IMR-90 (cell line): ENCODE measurements at places on chromosomes 2 and 18. TPM values are rescaled to one million over a fixed set of nuclear protein-coding genes. Genes with fewer than 3 reads are reported as not detected.

- DNase-seq = no peak
Observed at GRCh38 chr18:27211569-27211968, 26.5 kb upstream of the CHST9 start.

GRCh38 chr18:44743631-44744030 lies 62.9 kb downstream of the SETBP1 start:
- DNase-seq = no peak

DNA sequence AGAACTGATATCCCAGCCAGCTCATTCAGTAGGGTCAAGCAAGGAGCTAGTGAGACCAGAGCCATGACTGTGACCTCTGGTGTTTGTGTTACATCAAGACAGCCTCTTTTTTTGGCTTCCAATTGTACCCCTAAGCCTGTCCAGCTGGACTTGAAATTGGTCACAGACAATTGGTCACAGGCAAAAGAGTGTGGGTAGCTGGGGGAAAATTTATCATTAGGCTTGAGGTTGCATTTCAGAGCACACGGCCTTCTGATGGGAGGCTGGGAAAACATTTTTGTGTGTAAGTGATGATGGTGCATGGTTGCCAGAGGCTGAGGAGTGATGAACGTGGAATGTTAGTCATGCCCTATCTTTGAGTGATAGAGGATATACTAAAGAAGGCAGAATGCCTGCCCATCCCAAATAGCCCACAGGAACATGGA lies 285.1 kb upstream of the SLC14A2 start:
- no peak for DNase-seq

DNA sequence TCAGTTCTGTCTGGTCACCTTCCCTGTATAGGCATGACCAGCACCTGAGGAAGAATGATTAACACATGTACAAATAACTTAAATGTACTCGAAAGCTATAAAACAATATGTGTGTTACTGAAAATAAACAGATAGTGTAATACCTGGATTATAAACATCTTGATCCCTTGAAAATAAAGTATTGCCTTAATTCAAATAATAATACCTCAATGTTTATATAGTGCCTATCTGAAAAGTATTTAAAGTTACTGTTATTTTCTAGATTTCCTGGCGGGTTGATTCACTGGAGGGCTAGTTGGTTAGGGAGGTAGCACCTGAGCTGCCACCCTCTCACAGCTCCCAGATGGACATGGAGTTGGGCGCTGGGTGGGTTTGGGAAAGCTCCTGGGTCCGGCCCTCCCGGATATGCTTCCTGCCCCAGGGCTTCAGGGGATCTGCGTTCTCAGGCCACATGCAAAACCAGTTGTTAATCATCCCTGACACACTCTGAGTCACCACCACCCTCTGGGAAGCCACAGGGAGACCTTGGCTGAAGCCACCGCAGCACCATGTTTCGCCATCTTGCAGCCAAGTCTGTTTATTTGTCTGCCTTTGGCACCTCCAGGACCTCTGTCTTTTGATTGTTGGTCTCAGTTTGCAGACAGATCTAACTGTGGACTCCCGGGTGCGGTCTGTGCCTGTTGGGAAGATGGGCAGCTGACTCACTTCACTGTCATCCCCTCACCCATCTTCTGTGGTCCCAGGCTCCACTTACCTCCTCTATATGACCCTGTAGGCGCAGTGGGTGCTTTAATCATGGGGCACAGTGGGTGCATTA lies 35.3 kb downstream of the RAB31 start:
- peak; percentile 98 for DNase-seq

GRCh38 chr2:238027591-238028415 lies 33.0 kb upstream of the SCLY start:
- DNase-seq = no peak

GRCh38 chr2:20179755-20180594 lies 45.0 kb downstream of the SDC1 start:
- no peak for DNase-seq

GRCh38 chr2:190443778-190444481 lies 35.8 kb downstream of the MFSD6 start:
- DNase-seq = peak; percentile 67

DNA sequence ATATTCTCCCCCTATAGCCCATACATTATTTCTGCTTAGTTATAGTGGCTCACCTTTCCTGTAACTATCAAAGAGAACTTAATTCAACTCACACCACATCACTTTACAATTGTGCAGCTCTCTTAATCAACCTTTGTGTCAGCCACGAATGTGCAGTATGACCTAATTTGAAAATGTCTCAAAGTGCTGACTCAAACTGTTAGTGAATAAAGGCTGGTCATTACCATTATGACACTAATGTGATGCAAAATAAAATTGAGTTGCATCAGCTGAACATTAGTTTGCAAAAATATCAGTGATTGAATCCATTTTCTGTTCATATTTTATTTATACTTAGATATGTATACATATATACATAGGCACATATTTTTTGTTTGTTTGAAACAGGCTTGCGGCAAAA lies 251.8 kb downstream of the MEIS1 start:
- peak; percentile 23 for DNase-seq

- peak; percentile 45 for DNase-seq
Observed at GRCh38 chr2:101012706-101013181, 10.7 kb downstream of the RPL31 start.

GRCh38 chr18:7303316-7304060 lies 72.6 kb downstream of the LRRC30 start:
- DNase-seq = no peak

The TMEM247 gene
- total RNA-seq = not detected in 2 replicates

The CFAP65 gene
- total RNA-seq = not detected in 2 replicates
